Tongue (tissue), 3 donors: ENCODE measurements at places on chromosomes 2 and 18.
A peak's percentile ranks its signal among the peaks of the same experiment; 100 is the strongest.

DNA sequence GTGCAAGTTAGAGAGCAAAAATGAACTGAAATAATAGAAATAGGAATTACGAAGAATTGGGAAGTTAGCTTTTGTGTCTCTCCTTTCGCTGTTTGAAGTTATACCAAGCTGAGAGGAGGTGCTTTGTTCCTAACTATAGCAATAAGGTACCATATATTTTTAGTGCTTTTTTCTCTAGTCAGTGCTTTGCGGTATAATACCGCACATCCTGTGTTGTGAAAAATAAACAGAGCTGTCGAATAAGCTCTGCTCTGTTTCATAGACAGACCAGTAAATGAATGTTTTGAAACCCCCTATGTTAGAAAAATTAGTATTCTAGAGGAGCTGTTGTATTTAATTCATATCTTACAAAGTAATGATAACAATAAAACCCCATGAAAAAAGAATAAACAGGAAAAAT lies 130.8 kb downstream of the MAP4K4 start:
- DNase-seq: no peak

DNA sequence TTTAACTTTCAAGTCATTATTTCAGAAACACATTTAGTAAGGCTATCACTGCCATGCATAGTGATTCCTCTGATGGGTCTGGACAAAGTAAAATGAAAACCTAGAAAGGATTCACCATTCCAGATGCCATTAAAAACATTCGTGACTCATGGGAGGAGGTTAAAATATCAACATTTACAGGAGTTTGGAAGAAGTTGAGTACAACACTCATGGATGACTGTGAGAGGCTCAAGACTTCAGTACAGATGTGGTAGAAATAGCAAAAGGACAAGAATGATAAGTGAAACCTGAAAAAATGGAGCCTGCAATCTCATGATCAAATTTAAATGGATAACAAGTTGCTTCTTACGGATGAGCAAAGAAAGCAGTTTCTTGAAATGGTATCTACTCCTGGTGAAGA lies 5.8 kb upstream of the TWSG1 start:
- DNase-seq: no peak

GRCh38 chr18:808502-808901 lies 3.5 kb downstream of the YES1 start:
- no peak for DNase-seq

DNA sequence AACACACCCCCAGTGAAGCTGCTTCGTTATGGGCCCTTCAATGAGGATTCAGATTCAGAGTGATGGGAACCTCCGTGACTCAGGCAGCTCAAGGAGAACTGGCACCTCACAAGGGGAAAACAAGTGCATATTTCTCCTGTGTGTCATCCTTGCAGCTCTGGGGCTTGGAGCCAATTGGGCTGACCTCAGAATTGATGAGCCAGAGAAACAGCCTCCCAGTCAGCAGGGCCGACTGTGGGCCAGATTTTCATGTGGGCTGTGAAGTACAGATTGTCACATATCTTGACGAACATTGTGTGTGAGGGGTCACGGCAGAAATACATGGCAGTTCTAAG lies 189.6 kb upstream of the SP5 start:
- DNase-seq: peak; percentile 45

GRCh38 chr18:55910296-55910695 lies 322.3 kb upstream of the TCF4 start:
- DNase-seq: no peak
